ENCODE measurements at places on chromosomes 4 and X.

DNA sequence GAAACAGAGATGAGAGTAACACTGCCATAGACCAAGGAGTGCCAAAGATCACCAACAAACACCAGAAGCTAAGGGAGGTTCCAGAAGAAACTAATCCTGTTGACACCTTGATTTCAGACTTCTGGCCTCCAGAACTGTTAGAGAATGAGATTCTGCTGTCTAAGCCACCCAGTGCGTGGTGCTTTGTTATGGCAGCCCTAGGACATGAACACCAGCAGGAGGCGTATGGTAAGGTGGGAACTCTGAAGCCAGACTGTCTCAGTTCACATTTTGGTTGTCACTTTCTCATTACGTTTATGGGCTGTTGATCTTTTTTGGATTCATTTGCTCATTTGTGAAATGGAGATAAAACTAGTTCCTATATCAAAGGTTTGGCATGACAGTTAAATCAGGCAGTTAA lies 142.9 kb downstream of the DCHS2 start:
- DNase-seq = no peak

GRCh38 chr4:2254665-2255500 lies 7.0 kb downstream of the MXD4 start:
- no peak for DNase-seq

GRCh38 chr4:16772366-16772850 lies 126.0 kb downstream of the LDB2 start:
- no peak for DNase-seq

GRCh38 chr4:1210241-1210841 lies 38.0 kb upstream of the SPON2 start:
- no peak for DNase-seq

DNA sequence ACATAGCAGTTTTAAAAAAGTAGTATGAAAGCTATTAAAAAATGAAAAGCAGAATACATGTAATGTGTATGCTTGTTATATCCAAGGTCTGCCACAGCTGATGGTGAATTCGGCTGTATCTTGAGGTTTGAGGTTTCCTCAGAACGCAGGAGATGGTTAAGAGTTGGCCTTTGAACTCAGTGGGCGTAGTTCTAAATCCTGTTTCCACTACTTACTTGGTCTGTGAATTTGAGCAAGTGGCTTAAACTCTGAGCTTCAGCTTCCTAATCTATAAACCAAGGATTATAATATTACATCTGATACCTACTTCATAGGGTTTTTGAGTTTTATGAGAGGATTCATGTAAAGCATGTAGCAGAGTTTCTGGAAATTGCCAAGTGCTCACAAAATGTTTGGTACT lies 125.2 kb downstream of the STIM2 start:
- no peak for DNase-seq

DNA sequence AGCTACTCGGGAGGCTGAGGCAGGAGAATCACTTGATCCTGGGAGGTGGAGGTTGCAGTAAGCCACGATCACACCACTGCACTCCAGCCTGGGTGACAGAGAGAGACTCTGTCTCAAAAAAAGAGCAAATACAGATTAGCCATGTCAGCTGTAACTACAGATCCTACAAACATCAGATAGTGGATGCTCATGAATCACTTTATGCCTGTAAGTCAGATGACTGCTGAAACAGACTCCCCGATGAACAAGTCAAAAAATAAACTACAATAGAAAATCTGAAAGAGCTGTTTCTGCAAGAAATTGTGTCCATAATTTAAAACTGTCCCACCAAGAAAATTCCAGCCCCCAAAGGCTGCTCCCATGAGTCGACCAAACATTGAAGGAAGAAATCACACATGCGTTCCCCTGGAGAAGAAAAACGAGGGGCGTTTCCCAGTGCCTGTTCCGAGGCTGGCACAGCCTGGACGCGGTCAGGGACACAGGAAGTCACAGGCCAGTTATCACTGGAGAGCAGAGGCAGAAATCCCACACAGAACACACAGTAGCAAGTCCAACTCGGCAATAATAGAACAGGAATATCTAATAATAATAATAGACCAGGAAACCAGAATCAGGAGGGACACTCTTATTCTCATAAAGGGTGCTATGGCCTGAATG lies 30.0 kb upstream of the GTPBP6 start:
- no peak for DNase-seq

GRCh38 chrX:7514871-7515599 lies 327.9 kb upstream of the VCX start:
- DNase-seq = no peak

DNA sequence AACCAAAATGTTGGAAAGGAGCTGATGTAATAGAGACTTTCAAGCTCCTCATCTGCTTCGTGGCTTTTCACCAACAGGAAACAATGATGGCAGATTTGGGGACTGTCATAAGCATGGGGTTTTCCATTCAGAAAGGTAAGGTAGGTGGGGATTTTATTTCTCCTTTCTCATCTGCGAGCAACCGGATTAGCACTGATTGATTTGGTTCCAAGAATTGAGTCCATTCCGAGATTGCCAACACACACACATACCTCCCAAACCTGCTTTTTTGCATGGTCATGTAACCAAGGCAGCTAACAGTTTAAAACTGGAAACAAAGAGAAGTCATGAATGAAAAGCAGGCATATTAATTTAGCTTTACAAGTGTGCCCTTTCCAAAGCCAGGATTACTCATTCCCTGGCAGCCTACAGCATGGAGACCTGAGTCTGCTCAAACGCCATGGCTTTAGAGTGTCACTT lies 63.0 kb upstream of the LNX1 start:
- no peak for DNase-seq

DNA sequence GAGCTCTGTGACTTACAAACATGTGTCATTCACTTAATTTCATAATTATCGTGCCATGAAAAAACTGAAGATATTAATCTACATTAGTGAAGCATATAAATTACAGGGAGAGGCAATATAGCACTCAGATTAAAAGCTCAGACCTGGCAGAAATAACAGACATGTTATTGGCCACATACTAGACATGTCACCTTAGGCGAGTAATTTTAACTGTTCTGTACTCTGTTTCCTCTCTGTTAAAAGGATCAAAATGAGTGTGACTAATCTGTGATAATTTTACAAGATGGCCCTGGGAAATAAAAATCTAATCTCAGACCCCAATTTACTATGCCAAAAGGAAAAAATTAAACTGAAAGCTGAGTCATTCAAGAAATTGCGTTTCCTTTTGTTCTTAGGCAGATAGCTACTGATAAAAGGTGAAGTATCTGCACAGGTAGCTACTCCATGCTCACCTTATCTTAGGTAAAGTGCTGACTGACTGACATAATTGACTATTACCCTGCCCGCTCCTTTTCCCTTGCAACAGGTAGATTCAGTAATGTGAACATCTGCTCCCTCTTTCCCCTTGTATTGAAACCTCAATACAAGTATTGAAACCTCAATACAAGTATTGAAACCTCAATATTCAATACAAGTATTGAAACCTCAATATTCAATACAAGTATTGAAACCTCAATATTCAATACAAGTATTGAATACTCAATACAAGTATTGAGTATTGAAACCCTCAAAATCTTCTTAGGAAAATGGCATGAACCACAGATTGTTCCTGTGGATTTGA lies 33.2 kb downstream of the RELL1 start:
- DNase-seq = no peak

GRCh38 chrX:69234624-69235023 lies 69.4 kb upstream of the PJA1 start:
- DNase-seq = no peak

GRCh38 chr4:15148199-15148598 lies 145.9 kb downstream of the CPEB2 start:
- no peak for DNase-seq

GRCh38 chrX:9356846-9357245 lies 108.0 kb upstream of the TBL1X start:
- no peak for DNase-seq

DNA sequence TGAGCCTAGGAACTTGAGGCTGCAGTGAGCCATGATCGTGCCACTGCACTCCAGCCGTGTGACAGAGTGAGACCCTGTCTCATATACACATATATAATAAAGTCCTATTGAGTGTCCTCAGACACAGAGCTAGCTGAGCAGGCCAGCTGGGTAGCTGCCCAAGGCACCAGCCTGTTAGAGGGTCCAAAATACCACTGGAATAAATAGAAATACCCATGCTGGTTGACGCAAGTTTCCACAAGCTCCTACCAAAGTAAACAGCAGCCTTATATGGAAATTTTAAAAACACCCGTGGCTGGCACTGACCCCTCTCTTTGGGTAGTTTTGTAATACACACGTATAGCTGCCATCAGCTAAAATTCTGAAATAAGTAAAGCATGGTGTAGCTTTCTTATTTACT lies 348.6 kb downstream of the BCOR start:
- DNase-seq = no peak

DNA sequence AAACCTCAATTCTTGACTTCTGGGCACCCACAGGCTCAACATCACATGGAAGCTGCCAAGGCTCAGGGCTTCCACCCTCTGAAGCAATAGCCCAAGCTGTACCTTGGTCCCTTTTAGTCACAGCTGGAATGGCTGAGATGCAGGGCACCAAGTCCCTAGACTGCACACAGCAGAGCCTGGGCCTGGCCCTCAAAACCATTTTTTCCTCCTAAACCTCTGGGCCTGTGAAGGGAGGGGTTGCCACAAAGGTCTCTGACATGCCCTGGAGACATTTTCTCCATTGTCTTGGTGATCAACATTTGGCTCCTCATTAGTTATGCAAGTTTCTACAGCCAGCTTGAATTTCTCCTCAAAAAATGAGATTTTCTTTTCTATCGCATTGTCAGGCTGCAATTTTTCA lies 382.7 kb upstream of the RASGEF1B start:
- DNase-seq = no peak

DNA sequence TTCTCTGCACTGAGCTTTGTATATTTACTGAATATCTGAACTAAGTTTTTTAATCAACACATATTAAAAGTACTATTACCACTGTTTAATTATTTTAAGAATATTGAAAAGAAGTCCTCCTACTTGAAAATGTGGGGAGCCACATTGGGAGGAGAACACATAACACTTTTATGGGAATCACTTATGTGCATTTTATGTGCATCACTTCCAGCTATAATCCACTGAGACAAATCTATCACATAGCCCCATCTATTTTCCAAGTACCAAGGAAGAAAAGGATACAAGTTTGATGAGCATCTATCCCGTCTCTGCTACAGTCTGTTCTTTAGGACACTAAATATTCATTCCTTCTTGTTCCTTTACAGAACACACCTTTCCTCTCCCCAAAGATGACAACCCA lies 87.2 kb downstream of the IQCM start:
- no peak for DNase-seq

- DNase-seq = no peak
Observed at GRCh38 chr4:174972911-174973310, 54.8 kb downstream of the ADAM29 start.

- no peak for DNase-seq
Observed at GRCh38 chrX:100695302-100695701, 36.6 kb downstream of the SYTL4 start.

DNA sequence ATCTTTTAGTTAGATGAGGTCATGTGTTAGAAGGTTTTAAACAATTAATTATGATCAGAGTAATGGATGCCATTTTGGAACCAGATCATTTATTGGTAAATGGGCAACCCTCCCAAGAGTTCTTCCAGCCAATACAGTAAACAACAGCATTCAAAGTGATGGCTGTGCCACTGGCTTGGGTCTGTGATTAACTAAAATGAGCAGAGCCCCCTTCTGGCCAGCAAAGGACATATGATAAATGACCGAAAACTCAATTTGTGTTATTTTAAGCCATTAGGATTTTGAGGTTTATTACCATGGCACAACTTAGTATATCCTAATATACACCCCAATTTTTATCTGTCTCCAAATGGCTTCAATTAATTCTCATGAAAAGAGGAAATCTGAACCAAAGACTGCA lies 90.8 kb upstream of the NPFFR2 start:
- DNase-seq = no peak

DNA sequence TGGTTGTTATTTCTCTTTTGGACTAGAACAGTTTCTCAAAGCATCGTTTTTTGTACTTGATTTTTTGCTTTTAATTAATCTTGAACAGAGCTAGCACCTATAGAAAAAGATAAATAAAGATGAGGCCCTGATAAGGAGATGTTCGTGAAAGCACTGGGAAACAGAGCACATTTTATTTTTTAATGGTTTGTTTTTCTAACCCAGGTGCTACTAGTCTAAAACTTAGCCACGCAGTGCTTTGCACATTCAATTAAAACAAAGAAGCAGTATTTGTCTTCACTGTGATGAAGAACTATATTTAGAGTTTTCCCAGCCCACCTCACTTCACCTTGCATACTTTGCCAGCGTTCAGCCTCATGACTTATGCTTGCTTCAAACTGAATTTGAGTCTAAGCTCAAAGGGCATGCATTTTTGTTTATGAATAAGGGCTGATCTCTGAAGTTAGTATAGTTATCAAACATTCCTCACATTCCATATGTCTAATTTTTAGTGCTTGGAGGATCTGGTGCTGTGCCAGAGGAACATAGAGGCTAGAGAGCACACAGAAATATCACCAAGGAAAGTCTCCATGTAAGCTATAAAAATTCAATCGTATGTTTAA lies 76.7 kb downstream of the WWC2 start:
- no peak for DNase-seq

DNA sequence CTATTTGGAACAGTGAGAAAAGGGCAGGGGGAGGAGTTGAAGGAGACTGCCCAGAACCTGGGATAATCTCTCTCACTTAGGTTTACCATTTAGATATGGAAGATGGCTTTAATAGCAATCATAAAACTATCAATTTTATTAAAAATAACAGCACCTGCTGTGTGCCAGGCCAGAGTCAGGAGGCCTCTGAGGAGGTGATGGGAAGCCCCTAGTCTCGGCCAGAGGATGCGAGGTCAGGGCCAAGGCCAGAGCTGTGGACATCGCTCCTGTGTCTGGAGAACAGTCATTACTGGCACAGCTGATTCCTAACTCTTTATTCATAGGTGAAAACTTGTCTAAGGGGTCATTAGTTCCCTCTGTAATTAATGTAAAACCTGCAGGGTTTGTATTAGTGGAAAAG lies 4.2 kb upstream of the IQSEC2 start:
- DNase-seq = no peak

DNA sequence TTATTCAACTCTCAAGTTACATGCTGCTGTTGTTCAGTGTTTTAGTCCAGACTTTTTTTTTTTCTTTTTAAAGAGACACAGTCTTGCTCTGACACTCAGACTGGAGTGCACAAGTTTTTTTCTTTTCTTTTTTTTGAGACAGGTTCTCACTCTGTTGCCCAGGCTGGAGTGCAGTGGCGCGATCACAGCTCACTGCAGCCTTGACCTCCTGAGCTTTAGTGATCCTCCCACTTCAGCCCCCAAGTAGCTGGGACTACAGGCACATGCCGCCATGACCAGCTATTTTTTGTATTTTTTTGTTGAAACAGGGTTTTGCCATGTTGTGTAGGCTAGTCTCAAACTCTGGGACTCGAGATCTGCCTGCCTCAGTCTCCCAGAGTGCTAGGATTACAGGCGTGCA lies 11.9 kb downstream of the ADD1 start:
- no peak for DNase-seq

- no peak for DNase-seq
Observed at GRCh38 chr4:53576676-53577372, 14.5 kb downstream of the LNX1 start.

Data from DMS79 (cell line).